Kidney capillary endothelial cell (primary cell): ENCODE measurements at places on chromosomes 12 and 14.

DNA sequence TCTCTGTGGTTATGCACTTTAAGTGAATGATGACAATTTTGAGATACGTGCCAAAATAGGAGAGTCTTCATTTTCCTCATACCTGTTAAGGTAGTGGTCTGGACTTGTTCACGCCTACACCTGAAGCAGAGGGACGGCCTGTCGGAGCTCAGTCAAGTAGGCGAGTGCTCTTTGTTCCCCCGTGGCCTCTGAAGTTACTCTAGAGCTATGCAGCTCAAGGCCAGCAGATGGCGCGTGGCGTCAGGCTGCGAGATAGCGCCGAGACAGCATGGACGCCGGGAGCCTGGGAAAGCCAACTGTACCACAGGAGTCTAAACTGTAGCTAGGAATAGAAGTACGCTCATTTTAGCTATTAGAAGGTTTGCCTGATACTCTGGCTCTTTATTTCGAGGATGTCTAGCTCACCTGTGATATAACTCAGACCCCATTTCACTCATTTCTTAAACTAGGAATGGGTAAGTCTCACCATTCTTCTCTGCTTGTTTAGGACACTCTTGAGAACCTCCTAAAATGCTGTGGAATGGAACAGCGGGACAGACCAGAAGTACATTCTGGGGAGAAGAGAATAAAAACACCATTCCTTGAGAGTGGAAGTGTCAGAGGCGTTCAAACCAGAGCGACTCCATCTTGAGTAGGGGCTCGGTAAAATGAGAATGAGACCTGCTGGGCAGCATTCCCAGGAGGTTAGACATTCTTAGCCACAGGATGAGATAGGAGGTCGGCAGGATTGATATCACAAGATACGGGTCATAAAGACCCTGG, 267.4 kb upstream of the HMGA2 start:
- peak; percentile 80 for DNase-seq

DNA sequence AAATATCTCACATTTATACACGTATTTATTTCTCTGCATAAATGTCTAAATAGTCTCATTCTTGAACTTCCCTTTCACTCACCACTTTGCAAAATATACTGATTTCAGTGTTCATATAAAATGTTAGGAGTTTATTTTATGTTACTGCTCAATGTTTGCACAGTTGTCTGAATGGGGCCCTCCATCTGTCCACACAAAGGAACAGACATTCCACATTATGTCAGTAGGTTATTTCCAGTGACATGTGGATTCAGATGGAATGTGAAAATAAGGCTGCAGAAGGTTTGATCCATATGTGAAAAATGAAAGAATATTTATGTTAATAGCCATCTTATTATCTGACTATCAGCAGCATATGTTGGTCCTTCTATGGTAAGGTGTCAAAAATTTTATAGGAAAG, 994.4 kb upstream of the SEL1L start:
- DNase-seq = no peak

DNA sequence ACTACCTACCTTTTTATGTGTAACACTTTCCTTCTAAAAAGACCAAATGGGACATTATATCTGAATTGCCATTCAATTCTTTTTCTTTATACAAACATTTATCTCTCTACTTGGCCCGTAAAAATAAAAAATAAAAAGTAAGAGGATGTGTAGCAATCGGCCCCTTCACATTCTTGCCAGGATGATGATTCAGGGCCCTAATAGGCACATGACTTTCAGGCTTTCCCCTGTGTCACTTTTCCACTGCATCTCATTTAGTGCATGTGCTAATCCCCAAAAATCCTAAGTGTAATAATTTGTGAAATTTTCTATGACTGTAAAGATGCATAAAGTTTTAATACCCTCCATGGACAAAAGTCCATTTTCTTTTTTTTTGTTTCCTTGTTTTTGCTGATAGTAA, 23.0 kb upstream of the ATP2B1 start:
- peak; percentile 16 for DNase-seq

DNA sequence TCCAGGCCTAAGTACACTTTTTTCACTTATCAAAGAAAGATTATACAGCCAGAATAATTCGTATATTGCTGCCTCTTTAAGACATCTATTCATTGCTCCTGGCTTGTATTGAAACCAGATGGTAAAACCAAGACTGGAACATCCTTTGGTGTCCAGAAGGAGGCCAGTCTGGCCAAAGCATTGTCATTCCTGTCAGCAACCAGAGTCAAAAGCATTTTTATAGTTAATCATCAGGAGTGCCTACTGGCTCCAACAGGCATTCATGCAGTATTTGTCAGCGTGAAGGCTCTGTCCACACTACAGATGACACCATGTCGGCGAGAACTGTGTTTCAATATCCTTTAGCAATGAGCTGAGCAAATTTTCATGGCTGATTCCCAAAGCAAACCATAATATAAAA, 118.0 kb upstream of the G2E3 start:
- no peak for DNase-seq

GRCh38 chr14:81805785-81806184, 272.1 kb upstream of the SEL1L start:
- DNase-seq = no peak

DNA sequence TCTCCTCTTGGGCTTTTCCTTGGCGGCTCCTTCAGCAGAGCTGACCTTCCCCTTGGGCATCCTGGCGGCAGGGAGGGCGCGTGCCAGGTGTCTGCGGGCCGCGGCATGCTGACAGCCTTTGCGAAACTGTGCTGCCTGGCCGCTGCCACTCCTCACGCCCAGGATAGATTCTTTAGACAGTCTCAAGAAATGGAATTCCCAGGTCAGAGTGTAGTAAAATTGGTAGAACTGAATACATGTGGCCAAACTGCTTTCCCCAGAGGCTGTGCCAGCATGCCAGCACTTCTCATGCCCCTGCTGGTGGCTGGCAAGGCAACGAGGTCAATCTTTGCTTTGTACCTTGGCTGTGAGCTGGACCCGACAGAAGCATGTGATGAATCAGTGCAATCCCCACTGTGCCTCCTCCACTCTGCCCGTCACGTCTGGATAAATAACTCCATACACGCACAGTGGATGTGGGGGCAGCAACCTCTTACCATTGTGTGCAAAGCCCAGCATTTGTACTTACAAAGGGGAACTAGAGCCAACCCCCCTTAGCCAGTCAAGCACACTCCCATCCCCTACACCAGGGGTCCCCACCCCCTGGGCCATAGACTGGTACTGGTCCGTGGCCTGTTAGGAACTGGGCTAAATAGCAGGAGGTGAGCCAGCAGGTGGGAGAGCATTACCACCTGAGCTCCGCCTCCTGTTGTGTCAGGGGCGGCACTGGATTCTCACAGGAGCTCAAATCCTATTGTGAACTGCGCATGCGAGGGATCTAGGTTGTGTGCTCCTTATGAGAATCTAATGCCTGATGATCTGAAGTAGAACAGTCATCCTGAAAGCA, 90.9 kb downstream of the ACTN1 start:
- no peak for DNase-seq

GRCh38 chr12:20646239-20646827, 48.8 kb upstream of the SLCO1C1 start:
- DNase-seq = peak; percentile 27

GRCh38 chr14:99945732-99946651, 119.2 kb upstream of the EVL start:
- DNase-seq = no peak

- no peak for DNase-seq
Measured at GRCh38 chr14:32166029-32166428, 35.8 kb upstream of the RNU6-7 start.

GRCh38 chr14:49240383-49240782, 345.8 kb downstream of the RPS29 start:
- DNase-seq = no peak

DNA sequence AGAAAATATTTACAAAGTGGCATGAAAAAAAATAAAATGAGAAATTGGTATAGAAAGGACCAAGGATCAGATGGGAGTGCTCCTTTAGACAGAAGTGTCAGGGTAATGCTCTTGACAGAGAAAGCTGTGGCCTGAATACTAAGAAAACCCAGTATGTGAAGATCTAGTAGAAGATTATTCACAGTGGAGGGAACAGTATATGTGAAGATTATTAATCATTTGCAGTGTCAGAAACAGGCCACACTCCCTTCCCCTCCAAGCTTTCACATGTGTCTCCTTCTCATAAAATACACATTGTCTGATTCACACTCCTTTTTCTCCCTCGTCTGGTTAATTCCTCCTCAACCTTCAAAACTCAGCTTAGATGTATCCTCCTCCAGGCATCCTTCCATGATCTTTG, 41.3 kb downstream of the CAPS2 start:
- DNase-seq = no peak

DNA sequence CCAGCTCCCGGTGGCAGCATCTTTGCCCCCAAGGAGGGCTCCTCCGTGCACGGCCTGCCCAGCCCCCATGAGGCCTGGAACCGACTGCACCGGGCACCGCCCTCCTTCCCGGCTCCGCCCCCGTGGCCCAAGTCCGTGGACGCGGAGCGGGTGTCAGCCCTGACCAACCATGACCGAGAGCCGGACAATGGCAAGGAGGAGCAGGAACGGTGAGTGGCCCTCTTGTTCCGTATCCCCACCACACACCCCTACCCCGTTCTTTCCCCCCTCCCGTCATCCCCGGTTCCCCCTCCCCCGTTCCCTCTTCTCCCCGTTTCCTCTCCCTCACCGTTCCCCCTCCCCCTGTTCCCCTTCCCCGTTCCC, 28.3 kb downstream of the LRCOL1 start:
- DNase-seq = no peak

- no peak for DNase-seq
Measured at GRCh38 chr14:65302571-65303189, 109.8 kb upstream of the FUT8 start.

DNA sequence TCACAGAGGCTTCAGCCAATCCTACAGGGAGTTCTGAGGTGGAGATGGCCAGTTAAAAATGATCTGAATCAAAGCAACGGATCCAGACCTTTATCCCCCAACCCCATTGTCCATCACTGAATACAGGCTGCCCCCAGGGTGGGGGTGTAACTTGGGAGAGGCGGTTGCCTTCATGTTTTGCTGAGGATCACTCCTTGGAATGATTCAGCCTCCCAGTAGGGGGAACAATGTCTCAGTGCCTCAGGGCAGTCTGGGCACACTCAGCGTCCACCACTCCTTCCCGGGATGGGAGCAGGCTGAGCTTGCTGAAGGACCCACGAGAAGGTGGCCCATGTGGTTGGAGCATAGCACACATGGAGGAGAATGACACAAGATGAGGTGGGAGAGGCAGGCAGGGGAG, 60.2 kb downstream of the RFX4 start:
- DNase-seq = no peak

GRCh38 chr12:93130366-93131054, 201.4 kb upstream of the EEA1 start:
- DNase-seq = peak; percentile 21

- DNase-seq = no peak
Measured at GRCh38 chr14:101602466-101602840, 41.2 kb downstream of the DIO3 start.

DNA sequence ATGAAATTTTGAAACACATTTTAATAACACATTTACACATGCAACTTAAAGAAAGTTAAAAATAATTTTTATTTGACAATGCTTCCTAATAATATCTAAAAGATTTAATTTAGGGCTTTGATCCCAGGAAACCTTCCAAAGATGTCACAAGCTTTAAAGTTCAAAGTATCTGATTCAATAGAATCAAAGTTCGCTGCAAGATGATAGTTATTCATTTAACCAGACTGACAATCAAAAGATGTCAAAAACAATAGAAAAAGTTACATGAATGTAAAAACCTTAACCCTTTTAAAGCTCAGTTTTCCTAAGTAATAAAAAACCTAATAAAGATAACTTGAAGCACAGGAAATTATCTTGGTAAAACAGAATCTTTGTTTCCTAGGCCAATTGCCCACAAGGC, 67.7 kb downstream of the SDR9C7 start:
- DNase-seq = no peak

DNA sequence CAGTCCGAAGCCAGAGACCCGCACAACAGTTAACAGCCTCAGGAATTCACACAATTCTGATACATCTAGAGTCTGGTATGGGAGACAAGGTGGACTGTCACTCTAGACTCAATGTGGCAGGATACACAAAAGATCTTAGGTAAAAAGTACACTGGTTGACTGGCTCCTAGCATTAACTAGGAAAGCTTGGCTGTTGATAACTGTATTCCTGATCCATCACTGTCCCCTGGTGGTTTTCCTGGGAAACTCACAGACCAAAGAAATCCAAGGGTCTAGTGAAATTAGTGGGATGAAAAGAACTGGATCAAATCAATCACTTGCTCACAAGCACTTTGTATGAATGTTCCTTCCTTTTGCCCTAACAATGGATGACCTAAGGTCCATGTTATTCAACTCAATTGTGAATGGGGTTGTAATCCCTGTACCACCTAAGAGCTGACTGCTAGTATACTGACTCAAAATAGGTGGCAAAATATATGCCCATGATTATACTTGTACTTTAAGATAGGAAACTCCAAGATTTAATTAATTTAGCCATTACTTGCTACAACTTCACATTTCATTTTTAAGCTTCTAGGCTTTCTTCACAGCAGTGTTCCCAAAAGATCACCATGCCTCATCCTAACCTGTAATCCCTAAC, 14.0 kb downstream of the NPC2 start:
- peak; percentile 81 for DNase-seq

DNA sequence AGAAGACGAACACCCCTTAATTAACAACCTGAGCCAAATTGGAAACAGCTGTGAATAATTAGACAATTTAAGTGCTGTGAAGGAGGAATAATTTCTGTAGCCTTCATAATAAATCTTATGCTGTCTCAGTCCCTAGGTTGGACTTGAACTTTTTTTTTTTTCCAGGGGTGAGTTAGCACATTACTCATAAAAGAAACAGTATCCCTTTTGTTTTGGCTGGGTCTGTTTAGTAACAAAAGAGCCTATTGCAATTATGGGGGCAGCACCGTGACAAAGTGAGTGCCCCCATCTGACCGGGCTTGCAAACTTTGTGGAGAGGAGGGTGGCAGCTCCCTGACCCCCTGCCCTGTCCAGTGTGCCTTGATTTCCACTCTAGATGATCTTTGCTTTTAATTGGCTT, 167.4 kb downstream of the DICER1 start:
- no peak for DNase-seq

GRCh38 chr12:46131732-46132469, 136.9 kb downstream of the SLC38A1 start:
- no peak for DNase-seq

GRCh38 chr14:70666361-70666686, 24.6 kb downstream of the TTC9 start:
- no peak for DNase-seq

- no peak for DNase-seq
Measured at GRCh38 chr12:15717940-15718567, 71.1 kb downstream of the EPS8 start.

- DNase-seq = no peak
Measured at GRCh38 chr12:16118586-16118985, 158.9 kb downstream of the SLC15A5 start.

- DNase-seq = no peak
Measured at GRCh38 chr12:105949391-105949790, 189.4 kb downstream of the NUAK1 start.
